ENCODE measurements at places on chromosomes 1 and 21.

DNA sequence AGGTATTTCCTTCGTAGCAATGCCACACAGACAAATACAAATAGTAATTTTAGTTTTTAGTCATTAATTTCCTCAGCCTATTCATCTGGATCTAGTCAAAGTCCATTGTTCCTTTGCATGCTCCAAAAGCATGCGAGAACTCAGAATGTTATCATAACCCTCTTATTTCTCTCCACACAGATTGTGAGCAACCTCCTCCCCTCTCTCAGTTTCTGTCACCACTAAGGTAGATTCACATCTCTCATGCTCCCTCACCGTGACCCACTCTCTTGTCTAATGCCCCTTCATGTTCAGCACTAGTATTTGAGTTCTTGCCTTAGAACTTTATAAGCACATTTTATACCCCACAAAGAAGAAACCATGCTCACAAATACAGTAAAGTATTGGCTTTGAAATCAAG lies 582.4 kb downstream of the PLA2G4A start:
- DNase-seq: no peak

GRCh38 chr1:154698320-154699096 lies 90.5 kb upstream of the ADAR start:
- DNase-seq: no peak

DNA sequence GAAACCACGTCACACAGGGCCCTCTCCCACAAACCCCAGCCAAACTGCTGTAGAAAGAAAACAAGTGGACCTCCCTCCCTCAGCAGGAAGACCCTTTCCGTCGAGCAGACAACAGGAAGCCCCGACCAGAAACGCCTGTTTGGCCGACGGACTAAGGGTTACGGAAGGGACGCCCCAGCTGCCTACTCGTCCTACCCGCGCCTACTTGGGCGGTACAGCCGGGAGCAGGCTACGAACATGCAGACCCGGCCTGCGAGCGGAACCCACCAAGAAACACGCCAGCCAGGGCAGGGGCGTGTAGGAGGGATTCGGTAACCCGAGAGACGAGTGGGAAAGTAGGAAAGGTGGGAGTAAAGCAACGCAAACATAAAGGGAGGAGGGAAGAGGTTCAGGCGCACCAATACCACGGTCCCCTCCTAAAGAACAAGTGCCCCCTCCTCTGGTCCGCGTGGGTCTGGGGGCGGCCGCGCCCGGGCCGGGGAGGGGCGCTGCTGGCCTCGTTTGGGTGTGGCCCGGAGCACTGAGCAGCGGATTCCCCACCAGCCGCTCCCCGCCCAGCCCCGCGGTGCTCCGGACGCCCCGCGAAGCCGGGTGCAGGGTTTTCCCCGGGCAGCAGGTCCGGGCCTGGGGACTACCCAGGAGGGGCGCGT lies 450 bp downstream of the S100A10 start:
- no peak for DNase-seq

GRCh38 chr1:240070188-240070587 lies 21.5 kb upstream of the FMN2 start:
- no peak for DNase-seq

GRCh38 chr21:14358775-14359174 lies 24.2 kb downstream of the HSPA13 start:
- DNase-seq: no peak

GRCh38 chr1:91018006-91018405 lies 3.8 kb downstream of the ZNF644 start:
- no peak for DNase-seq

DNA sequence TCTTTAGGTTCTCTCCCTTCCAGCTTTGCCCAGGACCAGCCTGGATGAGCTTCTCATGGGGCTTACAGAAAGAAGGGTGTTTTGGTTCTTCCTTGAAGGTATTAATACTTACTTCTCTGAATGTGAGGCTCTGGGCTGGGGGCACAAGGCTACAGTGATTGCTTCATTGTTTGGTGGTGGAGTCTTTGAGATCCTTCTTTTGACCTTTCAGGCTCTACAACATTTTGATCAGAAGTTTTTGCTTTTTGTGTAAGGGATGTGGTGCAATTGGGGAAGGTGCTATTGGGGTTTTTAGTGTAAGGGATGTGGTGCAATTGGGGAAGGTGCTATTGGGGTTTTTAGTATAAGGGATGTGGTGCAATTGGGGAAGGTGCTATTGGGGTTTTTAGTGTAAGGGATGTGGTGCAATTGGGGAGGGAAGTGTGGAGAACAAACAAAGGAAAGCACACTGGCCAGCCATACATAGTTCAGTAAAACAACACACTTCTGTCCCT lies 103.6 kb upstream of the IVNS1ABP start:
- DNase-seq: no peak

DNA sequence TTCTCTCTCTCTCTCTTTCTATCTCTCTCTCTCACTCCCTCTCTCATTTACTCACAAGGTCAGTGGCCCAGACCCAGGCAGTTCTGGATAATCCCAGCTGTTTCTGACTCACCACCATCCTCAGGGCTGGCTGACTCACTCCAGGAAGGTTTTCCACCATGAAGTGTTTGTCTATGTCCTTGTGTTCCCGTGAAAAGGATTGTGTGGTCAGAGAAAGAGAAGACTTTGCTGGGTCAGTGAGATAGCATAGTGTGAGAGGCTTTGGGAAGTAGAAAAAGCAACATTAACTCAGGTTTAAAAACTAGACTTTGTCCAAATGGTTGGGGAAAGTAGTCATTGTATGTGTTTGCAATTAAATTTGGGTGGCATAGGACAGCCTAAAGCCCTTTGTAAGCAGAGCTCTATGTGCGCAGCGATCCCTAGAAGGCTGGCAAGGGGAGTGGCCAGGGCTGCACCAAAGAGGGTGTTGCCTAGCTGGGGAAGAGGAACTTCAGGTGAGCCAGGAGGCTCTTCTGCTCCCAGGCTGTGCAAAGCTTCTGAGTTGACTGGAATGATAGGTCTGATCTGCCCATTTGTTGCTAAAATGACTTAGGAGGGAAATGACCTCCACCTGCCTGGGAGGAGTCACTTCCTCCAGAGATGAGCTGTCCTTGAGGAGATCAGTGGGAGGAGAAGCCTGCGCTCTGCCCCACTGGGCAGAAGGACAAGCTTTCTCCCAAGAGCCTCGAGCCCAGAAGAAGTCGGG lies 4.9 kb upstream of the CAPN2 start:
- no peak for DNase-seq

GRCh38 chr21:35814858-35815619 lies 245.3 kb downstream of the SETD4 start:
- DNase-seq: no peak

- DNase-seq: no peak
Measured at GRCh38 chr1:53391982-53392381, 64.1 kb upstream of the LRP8 start.

DNA sequence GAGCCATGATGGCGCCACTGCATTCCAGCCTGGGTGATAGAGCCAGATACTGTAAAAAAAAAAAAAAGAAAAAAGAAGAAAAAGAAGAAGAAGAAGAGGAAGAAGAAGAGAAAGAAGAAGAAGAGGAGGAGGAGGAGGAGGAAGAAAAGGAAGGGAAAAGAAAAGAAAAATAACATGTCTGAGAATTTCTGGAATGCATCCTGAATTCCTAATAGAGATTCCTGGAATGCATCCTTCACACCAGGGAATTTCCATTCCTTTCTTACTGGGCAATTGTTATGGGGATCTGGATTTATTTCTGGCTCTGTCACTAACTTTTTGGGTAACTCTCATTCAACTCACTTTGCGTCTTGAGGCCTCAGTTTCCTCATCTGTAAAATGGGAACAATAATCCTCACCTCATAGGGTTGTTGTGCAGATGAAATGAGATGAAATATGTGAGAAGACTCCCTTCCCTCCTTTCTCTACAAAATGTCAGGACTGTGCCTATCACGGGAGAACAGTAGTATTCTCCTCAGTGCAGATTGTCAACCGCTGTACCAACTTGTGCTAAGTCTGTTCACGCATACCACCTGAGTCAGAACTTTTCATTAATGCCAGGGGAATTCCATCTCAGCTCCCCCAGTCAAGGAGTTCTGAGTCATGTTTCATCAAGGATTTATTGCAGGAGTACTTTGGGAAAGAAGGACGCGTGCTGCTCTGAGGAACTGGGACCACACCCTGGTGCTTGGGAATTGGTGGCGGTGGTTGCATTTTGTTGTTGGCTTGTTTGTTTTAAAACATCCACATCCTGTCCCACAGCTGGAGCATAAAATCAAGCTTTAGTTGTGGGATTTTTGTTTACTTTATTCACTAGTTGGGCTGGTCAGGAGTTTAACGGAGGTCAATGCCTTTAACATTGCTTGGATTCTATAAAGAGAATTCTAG lies 42.4 kb upstream of the ROR1 start:
- no peak for DNase-seq

DNA sequence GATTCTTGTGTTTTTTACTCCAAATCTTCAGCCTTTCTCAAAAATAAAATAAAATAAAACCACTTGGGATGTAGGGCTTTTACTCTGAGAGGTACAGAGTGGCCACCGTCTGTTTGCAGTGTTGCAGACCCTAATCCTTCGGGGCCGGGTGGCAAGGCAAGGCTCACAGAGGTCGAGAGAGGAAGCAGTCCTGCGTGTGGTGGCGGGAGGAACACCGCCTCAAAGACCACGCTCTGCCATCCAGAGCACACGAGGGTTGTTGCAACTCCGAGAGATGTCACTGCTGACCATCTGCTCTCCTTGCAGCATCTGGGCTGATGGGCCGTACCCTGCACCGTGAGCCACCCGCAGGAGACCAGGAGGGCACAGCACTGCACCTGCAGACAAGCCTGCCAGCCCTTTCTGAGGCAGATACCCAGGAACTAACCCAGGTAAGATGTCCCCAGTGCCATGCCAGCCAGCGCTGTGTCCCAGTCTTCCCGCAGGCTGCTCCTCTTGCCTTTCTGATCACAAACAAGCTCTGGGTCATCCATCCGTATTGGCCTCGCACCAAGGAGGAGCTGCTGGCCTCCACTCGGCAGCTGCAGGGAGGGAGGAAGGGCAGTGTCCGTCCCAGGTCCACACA lies 31.5 kb downstream of the SNAP47 start:
- DNase-seq: no peak

DNA sequence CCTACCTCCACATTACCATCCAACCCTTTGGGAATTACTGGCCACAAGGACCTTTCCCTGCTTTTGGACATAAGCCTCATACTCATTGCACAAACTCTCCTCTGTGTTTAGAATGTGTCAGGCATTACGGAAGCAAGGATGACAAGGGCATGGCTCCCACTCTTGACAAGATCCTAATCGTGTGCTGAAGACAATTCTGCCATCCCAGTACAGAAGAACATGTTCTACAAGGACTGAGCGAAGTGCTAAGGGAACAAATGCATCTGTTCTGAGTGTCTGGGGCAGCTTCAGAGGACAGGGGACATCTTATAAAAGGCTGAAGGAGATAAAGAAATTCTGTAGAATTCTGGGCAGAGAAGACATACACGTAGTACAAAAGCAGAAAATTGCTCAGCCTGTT lies 378.5 kb upstream of the CAMK1G start:
- DNase-seq: no peak

GRCh38 chr1:210743038-210743437 lies 390.9 kb downstream of the KCNH1 start:
- DNase-seq: no peak

- no peak for DNase-seq
Measured at GRCh38 chr1:22363403-22364325, 88.0 kb upstream of the ZBTB40 start.

GRCh38 chr1:55275151-55275748 lies 60.1 kb upstream of the USP24 start:
- DNase-seq: no peak

- no peak for DNase-seq
Measured at GRCh38 chr21:43294194-43294902, 125.5 kb downstream of the CRYAA start.

- no peak for DNase-seq
Measured at GRCh38 chr1:234997896-234998741, 130.5 kb downstream of the TOMM20 start.

GRCh38 chr1:200740571-200741208 lies 2.0 kb downstream of the CAMSAP2 start:
- no peak for DNase-seq

GRCh38 chr1:50959303-50959912 lies 659 bp downstream of the FAF1 start:
- no peak for DNase-seq

DNA sequence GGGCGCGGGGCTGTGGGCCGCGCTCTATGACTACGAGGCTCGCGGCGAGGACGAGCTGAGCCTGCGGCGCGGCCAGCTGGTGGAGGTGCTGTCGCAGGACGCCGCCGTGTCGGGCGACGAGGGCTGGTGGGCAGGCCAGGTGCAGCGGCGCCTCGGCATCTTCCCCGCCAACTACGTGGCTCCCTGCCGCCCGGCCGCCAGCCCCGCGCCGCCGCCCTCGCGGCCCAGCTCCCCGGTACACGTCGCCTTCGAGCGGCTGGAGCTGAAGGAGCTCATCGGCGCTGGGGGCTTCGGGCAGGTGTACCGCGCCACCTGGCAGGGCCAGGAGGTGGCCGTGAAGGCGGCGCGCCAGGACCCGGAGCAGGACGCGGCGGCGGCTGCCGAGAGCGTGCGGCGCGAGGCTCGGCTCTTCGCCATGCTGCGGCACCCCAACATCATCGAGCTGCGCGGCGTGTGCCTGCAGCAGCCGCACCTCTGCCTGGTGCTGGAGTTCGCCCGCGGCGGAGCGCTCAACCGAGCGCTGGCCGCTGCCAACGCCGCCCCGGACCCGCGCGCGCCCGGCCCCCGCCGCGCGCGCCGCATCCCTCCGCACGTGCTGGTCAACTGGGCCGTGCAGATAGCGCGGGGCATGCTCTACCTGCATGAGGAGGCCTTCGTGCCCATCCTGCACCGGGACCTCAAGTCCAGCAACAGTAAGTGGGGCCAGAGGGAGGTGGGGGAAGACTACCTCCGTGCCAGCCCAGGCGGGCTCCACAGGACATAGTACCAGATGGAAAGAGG lies 808 bp downstream of the MAP3K21 start:
- DNase-seq: no peak

DNA sequence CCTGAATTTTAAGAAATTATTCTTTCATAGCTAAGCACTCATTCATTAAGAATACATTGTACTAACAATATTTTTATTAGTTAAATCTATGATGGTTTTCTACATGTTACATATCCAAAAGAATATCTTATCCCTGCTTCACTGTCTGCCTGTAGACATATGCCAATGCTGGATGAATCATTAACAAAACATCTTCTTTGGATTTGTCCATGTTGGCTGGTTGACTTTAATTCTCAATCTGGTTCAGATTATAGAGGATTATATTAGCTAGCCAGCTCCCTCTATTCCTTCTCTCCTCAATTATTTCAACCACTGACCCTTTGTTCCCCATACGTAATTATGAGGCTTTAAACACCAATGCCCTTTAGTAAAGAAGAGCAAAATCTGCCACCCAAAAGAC lies 138.9 kb upstream of the DMRTA2 start:
- no peak for DNase-seq

DNA sequence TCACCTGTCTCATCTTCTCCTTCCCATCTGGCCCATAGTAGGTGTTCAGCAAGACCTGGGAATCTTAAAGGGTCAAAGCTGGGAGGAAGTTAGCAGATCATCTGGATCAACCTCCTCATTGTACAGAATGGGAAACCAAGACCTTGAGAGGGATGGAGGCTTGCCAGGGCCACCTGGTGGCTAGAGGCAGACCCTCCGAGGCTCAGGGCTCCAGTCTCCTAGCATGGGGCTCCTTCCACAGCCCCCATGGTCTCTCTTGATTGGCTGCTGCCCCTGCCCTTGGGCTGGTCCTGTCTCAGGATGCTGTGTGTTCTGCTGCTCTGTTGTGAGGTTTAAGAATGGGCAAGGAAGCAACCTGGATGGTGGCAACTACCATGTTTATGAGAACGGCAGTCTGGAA lies 68.7 kb upstream of the CNTN2 start:
- no peak for DNase-seq

All from stimulated activated CD4-positive, alpha-beta T cell treated with anti-CD3 and anti-CD28 coated beads, Interleukin-1b, Interleukin-23, amount 100 ng/mL, for 24 hours (primary cell).